Foreskin keratinocyte (primary cell): ENCODE measurements at places on chromosomes 16 and 17. TPM values are rescaled to one million over a fixed set of nuclear protein-coding genes. Genes with fewer than 3 reads are reported as not detected.

Gene LDHD
- total RNA-seq = 0.48 and 0.49 TPM in 2 replicates

Gene NPIPA7
- total RNA-seq = 7.1 and 7.5 TPM in 2 replicates

Gene KDM6B
- total RNA-seq = 4.5 and 6.4 TPM in 2 replicates

Gene TXNDC11
- 38.9 and 41.5 TPM in 2 replicates for total RNA-seq

Gene ACAP1
- 3.7 and 7.6 TPM in 2 replicates for total RNA-seq

Gene HIC1
- 1.5 and 3.0 TPM in 2 replicates for total RNA-seq

GRCh38 chr17:887551-888209 is 91.9 kb downstream of the NXN start:
- DNase-seq = no peak

DNA sequence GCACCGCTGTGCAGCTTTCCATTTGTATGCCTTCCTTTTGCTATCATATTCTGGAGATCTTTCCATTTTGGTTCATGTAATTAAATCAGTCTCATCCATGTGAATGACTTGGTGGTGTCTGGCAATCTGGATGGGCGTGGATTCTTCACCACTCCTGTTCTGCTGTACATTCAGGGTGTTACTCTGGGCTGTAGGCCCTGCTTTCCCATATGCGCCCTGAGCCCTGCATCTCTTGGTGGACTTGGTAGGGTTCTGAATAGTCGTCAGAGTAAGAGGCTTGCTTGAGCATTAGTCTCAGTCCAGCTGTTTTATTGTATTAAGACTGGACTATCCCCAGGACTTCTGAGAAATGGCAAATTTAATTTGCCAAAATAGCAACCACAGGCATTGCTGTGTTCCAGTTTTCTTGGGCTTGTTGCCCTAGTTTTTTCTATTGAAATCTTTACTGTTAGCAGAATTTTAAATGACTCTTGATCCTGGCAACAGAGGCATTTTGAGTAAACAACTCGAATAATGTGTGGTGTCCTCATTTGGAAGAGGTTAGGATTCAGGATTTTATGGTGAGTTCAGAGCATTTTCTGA is 14.9 kb downstream of the BANP start:
- DNase-seq = no peak

DNA sequence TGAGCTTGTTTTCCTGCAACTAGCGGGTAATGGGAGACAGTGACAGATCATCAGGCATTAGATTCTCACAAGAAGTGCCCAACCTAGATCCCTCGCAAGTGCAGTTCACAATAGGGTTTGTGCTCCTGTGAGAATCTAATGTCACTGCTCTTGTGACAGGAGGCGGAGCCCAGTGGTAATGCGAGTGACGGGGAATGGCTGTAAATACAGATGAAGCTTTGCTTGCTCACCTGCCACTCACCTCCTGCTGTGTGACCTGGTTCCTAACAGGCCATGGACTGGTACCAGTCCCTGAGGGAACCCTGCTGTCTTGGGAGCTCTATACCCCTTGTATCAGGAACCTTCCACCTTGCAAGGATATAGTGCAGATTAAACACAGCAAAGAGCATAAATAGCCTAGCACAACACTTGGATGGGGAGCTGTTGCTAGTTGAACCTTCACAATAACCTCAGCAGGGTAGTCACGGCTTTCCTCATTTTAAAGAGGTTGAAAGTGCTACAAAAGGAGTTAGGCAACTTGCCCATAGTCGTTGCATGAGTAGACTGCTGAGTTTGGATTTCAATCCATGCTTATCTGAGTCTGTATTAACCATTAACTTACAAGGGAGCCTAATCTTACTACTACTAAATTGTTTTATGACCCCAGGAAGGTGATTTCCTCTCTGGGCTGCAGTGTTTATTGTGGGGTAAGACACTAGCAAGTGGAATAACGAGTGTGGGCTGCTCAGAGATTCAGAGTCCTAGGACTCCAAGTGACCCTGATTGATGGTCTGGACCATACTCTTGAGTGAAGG is 156.6 kb upstream of the ZFHX3 start:
- DNase-seq = no peak

DNA sequence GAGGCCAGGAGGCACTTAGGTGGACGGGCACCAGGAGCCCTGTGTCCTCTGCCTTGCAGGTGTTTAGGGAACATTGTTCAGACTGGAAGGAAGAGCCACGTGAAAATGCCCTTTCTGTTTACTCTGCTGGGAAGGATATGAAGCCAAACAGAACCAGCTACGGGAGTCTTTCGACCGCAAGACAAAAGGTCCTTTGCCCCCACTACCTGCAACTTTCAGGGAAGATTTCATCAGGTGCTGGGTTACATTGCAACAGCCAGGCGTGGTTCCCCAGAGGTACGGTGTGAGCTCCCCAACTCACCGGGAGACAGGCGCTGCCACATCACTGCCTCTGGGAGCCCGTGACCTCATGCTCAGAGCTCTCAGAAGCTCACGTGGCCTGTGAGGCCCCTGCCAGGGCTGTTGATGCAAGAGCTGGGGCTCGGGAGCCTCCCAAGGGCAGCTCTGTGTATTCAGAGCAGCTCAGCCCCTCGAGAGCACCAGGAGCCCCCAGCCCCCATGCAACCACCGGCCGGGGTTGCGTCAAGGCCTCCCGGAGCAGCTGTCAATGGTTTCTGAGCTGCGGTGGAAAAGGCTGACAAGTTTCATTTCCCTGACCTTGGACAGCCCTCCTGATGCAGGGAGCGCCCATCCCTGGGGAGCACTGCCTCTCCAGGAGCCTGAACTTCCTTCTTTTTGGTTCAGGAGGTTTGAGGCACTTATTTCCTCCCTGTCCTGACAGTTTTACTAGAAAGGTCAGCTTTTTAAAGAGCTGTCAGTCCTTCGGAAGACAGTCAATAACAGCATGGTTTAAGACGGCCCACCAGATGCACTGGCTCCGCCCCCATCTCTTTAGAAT is 42.1 kb downstream of the TBC1D16 start:
- peak; percentile 43 for DNase-seq

- DNase-seq = no peak
Observed at GRCh38 chr17:16449121-16449570, 33.8 kb downstream of the TRPV2 start.

GRCh38 chr16:14286368-14287230 is 215.5 kb downstream of the MRTFB start:
- DNase-seq = no peak

GRCh38 chr17:79721993-79722671 is 8.6 kb upstream of the ENPP7 start:
- no peak for DNase-seq

GRCh38 chr17:79925242-79925957 is 86.2 kb upstream of the CBX4 start:
- no peak for DNase-seq

- DNase-seq = no peak
Observed at GRCh38 chr16:67299269-67299668, 19.9 kb downstream of the PLEKHG4 start.

GRCh38 chr17:79555543-79555942 is 55.3 kb downstream of the RBFOX3 start:
- no peak for DNase-seq

- no peak for DNase-seq
Observed at GRCh38 chr17:17904166-17905035, 67.6 kb upstream of the SREBF1 start.

DNA sequence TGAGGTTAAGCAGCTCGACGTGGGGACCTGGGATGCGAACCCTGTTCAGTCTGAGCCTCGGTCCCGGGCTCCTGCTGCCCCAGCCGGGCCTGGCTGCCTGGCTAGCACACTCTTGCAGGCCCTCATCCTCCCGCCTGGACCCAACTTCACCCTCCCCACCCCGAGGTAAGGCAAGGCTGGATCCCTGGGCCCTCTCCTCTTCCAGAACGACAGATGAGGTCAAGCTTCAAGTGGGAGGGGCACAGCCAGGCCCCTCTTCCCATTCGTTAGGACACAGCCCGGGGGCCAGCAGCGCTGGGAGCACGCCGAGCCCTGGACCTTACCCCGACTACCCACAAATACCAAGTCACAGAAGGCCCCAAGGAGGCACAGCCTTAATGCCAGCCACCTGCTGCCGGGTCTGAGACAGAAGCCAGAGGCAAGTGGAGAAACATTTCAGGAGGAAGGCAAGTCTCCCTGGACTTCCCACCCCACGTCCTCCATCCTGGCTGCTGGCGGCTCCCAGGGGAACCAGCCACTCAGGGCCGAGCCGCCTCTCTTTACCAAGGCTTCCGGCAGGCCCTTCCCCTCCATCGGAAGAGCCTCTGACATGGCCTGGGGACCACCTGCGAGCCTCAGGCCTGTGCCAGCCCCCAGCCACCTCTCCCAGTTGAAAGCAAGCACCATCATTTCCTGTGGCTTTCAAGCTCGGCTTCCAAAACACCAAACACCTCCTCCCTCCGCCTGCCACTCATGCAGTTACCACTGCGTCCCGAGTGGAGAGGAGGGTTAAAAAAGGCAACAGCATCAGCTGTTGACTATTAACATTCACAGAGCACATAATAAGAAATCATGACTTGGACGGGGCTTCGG is 59.9 kb downstream of the RPH3AL start:
- DNase-seq = no peak

GRCh38 chr17:49512296-49513043 is 17.4 kb downstream of the NGFR start:
- no peak for DNase-seq

DNA sequence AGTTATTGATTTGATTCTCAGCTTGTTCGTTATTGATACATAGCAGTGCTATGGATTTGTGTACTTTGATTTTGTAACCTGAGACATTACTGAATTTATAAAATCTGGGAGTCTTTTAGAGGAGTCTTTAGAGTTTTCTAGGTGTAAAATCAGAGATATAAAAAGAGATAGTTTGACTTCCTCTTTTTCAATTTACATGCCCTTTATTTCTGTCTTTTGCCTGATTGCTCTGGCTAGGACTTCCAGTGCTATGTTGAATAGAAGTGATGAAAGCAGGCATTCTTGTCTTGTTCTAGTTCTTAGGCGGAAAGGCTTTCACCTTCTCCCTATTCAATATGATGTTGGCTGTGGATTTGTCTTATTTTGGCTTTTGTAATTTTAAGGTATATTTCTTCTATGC is 106.2 kb downstream of the PHKB start:
- no peak for DNase-seq

DNA sequence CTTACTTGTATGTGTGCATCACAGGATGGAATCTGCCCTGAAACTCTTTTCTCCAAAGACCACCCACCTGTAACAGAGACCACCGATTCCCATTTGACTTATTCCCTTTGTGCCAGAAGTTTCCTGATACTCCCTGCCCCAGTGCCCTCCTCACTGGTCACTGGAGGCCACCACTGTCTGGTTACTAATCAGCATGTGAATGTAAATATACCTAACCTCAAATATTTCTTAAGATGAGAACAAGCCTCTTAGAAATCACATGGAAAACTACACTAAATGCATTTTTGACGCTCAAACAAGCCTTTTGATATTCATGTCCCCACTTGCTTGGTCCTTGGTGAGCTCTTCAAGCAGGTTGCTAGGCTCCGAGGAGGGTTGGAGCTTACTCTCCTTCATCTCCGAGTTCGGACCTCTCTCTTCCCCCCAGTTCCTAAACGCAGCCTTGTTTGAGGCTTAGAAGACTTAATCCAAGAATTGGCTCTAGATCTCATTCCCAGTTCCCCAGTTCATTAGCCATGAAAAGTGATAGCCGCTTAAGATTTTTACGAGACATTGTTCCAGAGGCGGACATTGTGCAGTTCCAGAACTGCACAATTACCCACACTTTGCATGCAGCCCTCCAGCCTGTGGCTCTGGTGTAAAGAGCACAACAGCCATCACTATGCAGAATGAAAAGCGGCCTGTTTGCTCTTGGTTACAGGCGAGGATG is 579.2 kb upstream of the PSMD7 start:
- DNase-seq = no peak
